Progenitor cell of endocrine pancreas (in vitro differentiated cells): ENCODE measurements at places on chromosomes 7 and 10.

GRCh38 chr10:27525819-27526218, 21.7 kb downstream of the RAB18 start:
- no peak for DNase-seq

DNA sequence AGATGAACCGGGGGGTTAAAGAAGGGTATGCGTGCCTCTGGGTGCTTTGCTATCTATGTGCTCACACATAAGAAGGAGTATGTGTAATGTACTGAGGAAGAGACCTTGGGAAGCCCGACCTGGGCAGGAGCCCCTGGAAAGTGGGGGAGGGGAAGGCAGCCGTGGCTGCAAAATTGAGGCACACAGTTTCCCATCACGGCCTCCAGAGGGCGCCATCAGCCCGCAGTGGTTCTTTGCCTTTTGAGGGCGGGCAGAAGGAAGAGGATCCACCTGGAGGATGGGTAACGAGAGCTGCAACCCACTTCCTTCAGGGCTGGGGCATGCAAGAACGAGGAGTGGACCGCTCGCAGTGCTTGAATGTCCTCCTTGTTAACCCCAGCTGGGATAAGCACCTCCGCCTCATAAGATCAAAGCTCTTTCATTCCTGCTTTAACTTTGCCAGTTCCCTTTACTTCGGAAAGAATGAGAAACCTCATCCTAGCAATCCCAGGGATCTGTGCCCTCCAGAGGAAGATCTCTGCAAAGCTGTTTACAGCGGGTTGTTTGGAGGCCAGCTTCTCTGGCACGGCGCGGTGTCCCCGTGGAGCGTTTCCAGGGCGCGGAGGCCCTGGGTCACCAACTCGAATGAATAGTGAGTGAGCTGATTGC, 77.9 kb downstream of the PCGF5 start:
- peak; percentile 68 for DNase-seq

DNA sequence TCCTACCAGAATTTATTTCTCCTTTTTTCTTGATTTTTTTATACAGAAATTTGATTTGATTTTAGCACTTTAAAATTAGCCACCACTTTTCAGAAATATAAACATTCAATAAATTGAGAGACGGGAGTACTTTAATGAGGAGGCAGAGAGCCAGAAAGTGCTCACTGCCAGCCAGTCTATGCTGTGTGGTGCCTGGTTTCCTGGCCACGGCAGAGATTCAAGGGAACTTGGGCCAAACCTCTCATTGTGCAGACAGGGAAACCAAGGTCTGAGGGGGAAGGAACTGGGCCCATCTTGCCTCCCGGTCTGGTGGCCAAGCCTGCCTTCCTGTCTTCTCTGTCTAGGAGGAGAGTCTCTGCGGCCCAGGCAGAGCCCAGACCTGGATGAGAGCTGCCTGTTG, 25.9 kb downstream of the ADAMTS14 start:
- no peak for DNase-seq

GRCh38 chr7:17907014-17907413, 33.3 kb downstream of the SNX13 start:
- no peak for DNase-seq

GRCh38 chr7:155577509-155577905, 31.1 kb upstream of the CNPY1 start:
- DNase-seq = no peak

- no peak for DNase-seq
These were observed 9.9 kb downstream of the TTYH3 start for GRCh38 chr7:2641406-2642393.

DNA sequence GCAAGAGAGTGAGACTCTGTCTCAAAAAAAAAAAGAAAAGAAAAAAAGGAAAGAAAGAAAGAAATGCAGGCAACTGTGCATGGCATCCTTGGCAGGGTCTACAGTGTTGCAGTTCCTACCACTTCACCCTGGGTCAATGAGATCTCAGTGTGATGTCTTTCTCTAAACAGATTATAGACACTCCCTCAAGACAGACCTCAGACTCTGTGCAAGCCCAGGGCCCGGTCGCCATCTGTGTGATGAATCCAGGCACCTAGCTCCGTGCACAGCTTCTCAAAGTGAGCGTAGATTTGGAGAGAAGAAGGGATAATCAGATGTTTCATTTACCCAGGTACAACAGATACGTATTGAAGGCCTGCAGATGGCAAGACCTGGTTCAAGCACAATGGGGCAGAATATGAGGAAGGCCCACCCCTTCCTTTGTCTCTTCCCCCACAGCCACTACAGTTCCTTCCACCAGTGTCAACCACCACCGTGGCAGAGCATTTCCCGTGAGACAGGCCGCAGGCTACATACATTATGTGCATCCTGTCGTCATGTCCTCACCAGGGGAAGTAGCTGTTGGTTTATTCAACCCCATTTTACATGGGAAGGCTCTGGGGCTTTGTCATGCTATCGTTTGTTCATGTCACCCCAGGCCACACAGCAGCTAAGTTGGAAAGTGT, 471.7 kb upstream of the GALNT17 start:
- DNase-seq = no peak

DNA sequence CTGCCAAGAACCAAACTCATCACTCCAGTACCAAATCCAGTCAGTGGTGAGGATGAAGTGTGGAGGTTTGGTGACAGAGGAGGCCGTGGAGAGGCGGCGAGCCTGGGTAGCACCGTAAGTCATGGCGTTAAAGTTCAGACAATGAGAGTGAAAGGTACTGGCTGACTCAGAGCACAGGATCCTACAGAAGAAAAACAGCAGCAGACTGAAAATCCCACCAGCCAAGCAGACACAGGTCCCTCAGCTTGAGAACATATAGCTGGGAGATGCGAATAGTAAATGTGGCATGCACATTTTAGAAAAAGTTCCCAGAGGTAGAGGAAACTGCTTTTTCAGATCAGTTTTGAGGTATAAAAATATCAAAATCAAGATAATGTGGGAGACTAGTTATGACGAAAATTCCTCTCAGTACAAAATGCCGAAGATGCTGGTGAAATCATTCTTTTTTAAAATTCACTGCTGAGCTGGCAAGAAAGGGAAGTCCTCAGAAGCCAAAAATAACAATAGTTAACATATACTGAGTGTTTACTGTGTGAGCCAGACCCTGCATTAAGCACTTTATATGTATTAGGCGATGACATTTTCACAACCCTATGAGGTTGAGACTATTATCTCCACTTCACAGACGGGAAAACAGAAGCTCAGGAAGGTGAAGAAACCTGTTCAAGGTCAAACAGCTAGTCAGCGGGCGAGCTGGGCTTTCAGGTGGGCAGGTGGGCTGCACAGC, 20.9 kb downstream of the PARP12 start:
- DNase-seq = no peak

- DNase-seq = no peak
These were observed 67.2 kb downstream of the TBXAS1 start for GRCh38 chr7:139896288-139896687.

DNA sequence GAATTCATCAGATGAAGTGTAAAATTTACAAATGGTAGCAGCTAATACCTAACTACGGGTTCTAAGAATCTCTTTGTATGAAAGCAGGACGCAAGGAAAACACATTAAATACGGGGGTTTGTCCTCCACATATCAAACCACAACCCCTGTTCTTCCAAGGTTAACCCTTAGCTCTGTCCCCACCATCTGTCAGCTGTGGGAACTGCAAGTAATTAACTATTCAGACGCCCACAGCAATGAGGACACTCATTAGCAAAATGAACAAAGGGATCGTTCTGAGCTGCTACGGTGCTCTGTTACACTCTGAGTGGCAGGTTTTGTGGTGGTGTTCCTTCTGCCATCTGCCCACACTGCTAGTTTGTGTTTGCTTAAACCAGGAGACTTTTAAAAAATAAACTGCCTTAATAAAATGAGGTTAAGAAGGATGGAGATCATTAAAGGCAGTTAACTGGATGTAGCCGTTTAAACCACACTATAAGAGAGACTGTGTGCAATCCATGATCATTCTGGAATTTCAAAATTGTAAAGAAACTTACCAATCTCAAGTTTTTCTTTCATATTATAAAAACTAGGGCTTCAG, 51.4 kb downstream of the C10orf67 start:
- DNase-seq = peak; percentile 46

DNA sequence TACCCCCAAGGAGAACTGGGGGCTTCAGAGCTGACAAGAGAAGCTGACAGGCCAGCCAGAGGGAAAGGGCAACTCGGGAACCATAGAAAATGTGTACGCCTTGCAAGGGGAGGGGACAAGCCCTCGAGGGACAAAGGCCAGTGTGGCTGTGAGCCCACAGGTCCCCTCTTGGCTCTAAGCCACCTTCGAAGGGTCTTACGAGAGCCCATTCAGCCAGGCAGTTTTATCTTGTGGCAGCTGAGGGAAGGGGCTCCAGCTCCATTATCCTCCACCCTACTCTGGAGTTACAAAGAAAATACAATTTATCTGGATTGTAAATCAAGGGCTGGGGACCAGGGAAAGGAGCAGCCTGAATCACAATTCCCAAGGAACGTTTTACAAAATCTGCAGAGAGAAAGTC, 159.5 kb upstream of the ZMIZ1 start:
- no peak for DNase-seq

DNA sequence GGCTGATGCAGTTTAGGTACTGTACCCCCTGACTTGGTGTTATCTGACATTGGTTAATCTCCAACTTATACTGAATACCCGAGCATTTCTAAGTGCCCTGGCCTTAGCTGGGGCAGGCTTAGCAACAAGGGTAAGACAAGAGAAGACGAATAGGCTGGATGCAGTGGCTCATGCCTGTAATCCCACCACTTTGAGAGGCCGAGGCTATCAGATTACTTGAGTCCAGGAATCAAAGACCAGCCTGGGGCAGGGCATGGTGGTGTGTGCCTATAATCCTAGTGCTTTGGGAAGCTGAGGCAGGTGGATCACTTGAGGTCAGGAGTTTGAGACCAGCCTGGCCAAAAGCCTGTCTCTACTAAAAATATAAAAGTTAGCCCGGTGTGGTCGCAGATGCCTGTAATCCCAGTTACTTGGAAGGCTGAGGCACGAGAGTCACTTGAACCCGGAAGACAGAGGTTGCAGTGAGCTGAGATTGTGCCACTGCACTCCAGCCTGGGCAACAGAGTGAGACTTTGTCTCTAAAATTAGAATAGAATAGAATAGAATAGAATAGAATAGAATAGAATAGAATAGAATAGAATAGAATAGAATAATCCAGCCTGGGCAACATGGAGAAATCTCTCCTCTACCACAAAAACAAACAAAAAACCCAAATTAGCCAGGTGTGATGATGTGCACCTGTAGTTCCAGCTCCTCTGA, 108.9 kb downstream of the BICC1 start:
- DNase-seq = no peak

DNA sequence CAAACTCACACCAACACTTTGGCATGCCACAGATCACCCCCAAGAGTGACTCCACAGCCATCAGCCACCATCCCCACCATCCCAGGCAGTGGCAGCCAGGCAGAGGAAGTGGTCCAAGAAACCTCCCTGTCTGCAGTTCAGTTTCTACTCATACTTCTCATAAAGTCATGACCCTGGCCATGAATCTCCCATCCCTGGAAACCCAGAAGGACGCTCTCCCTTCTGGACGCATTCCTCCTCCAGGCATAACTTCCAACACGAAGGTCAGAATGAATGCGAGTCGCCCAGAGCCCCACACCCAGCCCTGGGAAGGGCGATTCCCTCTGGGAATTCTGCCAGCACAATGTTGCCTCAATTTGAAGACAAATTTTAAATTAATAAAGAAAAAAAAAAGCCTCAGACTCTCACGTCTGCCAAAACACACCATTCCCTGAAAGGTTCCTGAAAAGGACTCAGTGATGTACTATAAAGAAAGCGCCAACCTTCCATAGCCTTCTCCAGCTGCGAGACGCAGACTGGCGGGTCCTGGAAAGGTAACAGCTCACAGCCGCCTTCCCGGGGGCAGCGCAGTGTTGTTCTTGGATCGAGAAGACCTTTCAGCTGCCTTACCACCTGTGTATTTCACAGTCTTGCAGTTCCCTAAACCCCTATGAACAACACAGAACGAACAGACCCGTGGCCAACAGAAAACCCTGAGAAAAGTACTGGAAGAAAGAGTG, 307.6 kb downstream of the FRMD4A start:
- no peak for DNase-seq

DNA sequence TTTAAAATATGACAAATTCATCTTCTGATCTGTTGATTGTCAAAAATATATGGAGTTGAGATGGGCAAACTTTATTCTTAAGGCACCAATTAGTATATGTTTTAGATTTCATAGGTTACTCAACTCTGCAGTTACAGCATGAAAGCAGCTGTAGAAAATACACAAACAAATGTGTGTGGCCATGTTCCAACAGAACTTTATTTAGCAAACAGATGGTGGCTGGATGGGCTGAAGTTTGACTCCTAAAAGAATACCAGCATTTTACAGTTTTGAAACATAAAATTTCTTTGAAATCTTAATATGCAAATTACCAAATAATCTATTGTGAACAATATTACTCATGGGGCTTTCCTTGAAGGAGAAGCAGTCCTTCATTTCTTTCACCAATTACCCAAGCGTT, 1206.0 kb upstream of the LRRTM3 start:
- no peak for DNase-seq

DNA sequence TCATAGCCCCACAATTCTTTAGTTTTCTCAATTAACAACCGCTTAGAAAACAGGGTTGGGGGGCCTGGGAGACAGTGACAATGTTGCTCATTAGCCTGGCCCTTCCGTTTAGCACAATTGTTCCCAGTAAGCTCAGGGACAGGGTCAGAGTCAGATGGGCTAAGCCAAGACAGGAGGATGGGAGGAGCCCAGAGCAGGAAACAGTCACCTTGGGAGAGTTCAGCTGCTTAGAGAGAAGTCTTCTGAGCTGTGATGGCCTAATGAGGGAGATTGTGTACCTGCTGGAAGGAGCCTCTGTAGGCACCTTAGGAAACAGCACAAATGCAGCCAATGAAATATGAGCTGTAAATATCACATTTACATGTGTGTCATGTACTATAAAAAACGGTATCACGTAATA, 35.9 kb downstream of the SVOPL start:
- DNase-seq = no peak

DNA sequence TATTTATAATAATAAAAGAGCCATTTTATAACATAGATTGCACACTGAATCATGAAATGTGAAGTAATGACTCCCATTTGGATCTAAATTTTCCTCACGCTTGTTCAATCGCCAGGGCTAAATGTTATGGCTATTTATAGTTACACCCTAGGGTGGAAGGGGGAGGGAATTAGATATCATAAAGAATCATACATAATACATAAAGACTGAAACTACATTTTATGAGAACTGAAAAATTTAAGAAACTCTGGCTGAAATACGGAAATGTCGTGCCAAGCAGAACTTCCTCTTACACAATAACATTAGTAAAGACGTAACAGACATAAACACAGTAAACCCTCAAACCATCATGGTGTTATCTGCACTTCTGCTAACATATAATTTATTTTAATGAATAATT, 327.5 kb upstream of the PHF14 start:
- DNase-seq = no peak

DNA sequence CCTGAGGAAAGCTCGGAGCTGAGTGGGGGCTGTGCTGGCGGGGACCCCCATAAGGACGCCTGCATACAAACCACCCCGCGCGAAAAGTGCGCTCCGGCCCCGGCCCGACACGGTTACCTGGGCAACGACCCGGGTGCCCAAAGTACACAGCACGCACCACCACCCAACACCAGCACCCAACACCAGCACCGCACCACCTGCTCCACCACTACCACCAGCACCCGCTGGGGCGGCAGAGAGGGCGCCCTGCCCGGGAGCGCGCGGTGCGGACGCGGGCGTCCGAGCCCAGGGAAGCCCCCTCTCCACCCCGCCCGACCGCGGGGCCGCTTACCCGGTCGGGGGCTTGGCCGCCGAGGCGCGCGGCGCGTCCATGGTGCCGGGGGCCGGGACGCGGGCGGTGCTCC, 345 bp downstream of the COBL start:
- DNase-seq = peak; percentile 41
